ENCODE measurements at places on chromosomes 5 and 9. TPM values are rescaled to one million over a fixed set of nuclear protein-coding genes. Genes with fewer than 3 reads are reported as not detected.

GRCh38 chr5:151589878-151590570 is 1.1 kb downstream of the FAT2 start:
- DNase-seq = no peak

SET gene
- 198 TPM for total RNA-seq

PCDHGB2 gene
- 5.1 TPM for total RNA-seq

INSL4 gene
- not detected for total RNA-seq

GRCh38 chr5:135130261-135131215 is 96.5 kb upstream of the PITX1 start:
- no peak for DNase-seq

DNA sequence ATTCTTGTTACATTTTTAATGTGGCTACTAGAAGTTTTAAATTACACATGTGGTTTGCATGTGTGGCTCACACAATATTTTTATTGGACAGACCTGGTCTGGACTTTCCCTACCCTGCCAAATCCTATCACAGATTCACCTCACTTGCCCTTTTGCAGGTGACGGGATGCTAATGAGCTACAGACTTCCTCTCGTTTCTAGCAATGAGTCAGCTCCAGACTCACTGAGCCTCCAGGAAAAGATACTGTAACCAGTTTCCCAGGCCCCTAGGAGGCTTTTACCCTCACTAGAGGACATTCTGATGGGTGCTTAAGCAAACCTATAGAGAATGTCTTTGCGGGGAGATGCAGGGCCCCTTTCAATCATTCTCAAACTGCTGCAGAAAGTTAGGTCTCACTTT is 135.4 kb downstream of the WDR41 start:
- no peak for DNase-seq

- no peak for DNase-seq
Observed at GRCh38 chr9:84772511-84772910, 103.0 kb downstream of the NTRK2 start.

HTR1A gene
- not detected for total RNA-seq

DNA sequence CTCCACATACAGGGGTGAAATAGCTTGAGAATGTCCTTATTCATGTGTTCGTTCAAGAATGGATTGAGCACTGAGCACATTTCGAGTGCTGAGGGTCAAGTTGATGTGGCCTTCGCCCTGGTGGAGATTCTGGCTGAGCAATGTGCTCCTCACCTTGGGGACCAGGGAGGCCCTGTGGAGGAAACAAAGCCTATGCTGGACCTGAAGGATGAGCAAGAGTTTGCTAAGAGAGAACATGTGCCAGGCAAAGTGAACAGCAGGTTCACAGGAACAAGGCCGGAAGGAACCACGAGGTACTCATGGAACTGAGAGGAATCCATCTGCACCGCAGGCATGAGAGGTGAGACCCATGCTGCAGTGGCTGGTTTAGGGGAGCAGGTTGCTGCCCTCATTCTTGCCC is 102.4 kb downstream of the PSD2 start:
- no peak for DNase-seq

KCTD16 gene
- 0.35 TPM for total RNA-seq

TAF1L gene
- 0.03 TPM for total RNA-seq

- no peak for DNase-seq
Observed at GRCh38 chr5:68272289-68272688, 56.7 kb downstream of the PIK3R1 start.

DNA sequence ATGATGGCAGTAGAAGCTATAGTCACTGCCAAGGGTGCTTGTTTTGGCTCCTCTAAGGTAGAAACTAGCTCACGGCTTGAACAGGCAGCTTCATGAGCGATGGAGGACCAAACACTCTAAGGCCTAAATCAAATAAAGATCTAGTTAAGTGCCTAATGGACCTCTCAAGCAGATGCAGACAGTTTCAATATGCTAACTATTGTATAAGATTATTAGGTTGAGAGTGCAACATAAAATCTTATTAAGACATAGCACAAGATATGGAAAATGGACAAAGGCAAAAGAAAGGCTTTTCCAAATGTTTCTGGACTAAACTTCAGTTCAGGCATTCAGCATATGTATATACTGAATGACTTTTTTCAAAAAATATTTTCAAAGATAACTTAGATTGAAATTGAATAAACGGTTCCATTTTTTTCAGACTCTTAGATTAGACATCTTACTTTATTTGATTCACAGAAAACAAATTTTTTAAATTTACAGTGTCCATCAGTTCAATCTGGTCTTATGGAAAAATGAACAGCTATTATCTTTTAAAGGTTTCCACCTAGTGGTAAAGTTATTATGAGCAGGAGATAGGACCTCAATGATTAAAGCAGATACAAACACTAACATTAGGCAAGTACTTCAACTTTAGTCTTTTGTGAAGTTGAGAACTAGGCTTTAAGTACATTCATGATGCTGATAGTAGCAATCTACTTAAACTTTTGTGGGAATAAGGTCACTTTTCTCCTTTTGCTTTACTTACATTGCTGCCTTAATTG is 1167.7 kb downstream of the MAT2B start:
- DNase-seq = no peak
